ENCODE measurements at places on chromosomes 13 and 19.

DNA sequence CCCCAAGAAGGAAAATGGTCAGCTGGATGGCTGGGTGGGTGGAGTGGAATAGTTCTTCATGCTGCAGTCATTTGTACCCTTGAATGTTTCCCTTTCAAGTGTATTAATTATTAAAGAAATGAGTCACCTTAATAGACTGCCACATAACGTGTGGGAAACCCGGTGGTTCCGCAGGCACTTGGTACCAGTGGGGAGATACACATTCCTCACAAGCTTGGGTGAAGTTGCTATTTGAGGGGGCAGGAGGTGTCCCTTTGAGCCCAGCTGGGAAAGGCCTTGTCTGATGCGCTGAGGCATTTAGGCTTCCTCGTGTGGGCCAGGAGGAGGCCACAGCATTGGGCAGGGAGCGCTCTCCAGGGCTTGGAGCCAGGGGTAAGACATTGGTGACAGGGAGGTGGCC, 57.7 kb downstream of the ATP8A2 start:
- DNase-seq: no peak

DNA sequence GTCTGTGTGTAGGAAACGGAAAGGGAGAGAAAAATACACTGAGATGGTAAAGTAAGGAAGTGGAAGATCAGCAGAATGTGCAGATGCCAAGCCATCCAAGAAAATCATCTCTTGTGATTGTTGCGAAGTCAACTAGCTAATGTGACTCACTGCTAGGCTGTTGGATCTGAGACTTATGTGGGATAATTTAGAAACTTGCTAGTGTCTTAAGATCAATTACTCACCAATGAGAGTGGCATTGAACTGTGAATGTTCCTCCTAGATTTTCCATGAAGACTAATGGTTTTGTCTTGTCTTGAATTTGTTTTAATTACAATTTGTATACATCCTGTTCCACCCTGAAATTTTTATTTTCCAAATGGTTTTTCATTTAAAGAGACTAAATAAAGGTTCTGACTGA, 771.6 kb downstream of the EFNB2 start:
- peak; percentile 17 for DNase-seq

- no peak for DNase-seq
These were observed 24.3 kb downstream of the GNG7 start for GRCh38 chr19:2678044-2678671.

- DNase-seq: no peak
These were observed 4.2 kb downstream of the NRTN start for GRCh38 chr19:5809053-5809452.

DNA sequence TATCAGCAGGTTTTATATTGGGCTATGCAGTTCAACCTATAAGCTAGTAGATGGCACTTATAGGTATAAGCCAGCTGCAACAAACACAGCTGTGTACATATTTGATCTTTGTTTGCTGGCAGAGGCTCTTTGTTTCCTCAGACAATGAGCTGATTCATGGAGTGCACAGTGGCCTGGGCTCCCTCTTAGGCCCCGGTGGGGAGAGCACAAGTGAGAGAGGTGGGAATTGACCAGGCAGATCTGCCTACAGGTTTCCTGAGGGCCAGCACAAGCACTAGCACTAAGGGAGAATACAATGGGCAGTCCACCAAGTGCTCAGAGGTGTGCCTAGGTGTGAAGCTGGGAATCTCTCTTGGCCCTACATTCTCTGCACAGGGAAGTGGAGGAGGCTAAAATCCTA, 1390.7 kb downstream of the SLITRK5 start:
- no peak for DNase-seq

- DNase-seq: no peak
These were observed 23.8 kb upstream of the TM9SF2 start for GRCh38 chr13:99477493-99477892.

DNA sequence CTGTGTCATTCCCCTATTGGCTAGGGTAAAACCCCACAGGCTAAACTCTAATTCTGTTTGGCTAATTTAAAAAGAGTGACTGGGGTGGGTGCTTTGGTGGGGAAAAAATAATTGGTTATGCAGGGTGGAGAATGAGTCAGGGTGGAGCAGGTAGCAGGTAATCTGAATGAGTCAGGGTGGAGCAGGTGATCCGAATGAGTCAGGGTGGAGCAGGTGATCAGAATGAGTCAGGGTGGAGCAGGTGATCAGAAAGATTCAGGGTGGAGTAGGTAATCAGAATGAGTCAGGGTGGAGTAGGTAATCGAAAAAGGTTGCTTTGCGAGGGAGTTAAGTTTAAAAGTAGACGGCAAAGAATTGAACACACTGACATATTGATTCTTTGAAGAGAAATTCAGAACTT, 1218.8 kb upstream of the ATXN8OS start:
- DNase-seq: no peak

DNA sequence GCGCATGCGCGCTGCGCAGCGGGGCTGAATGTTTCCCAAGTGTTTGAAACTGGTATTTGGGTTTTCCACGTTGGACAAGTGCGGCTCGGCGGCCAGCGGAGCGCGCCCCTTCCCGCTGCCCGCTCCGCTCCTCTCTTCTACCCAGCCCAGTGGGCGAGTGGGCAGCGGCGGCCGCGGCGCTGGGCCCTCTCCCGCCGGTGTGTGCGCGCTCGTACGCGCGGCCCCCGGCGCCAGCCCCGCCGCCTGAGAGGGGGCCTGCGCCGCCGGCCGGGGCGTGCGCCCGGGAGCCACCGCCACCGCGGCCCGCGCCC, at the start of gene ING1:
Gene ING1, plus strand, starts transcription at position 59 of the 311 bp plus-strand sequence. CDS start 450 bp downstream, outside the sequence.
- DNase-seq: no peak

GRCh38 chr13:67122251-67122650, 107.9 kb downstream of the PCDH9 start:
- DNase-seq: no peak

DNA sequence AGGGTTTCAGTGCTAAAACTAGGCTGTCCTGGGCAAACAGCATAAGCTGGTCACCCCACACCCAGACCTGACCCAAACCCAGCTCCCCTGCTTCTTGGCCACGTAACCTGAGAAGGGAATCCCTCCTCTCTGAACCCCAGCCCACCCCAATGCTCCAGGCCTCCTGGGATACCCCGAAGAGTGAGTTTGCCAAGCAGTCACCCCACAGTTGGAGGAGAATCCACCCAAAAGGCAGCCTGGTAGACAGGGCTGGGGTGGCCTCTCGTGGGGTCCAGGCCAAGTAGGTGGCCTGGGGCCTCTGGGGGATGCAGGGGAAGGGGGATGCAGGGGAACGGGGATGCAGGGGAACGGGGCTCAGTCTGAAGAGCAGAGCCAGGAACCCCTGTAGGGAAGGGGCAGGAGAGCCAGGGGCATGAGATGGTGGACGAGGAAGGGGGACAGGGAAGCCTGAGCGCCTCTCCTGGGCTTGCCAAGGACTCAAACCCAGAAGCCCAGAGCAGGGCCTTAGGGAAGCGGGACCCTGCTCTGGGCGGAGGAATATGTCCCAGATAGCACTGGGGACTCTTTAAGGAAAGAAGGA, 2.8 kb downstream of the PPP1R12C start:
- no peak for DNase-seq
